ENCODE measurements at places on chromosomes 3 and 15. TPM values are rescaled to one million over a fixed set of nuclear protein-coding genes. Genes with fewer than 3 reads are reported as not detected.

DNA sequence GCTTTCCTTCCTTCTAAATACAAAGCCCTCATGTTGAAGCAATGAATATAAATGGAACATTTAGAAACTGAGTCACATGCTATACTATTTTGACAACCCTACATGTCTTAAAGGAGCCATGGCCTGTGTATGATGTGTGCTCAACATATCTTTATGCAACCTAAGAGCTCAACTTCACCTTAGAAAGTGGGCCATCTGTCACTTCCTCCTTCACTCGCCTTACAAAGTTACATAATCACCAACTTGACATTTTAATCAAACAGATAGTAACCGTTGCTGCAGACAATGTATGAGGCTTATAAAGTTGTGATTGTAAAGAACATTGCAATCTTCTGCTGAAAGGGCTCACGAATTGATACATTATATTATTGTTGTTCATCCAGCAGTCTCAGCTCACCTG lies 163.6 kb downstream of the SERPINI1 start:
- DNase-seq: no peak
- H3K27me3 ChIP-seq: no peaks in the 10 kb centered on the region
- H3K4me1 ChIP-seq: no peaks in the 10 kb centered on the region
- no peaks in the 10 kb centered on the region for H3K36me3 ChIP-seq
- no peak overlapping the region for H3K4me3 ChIP-seq

- peaks cover 39% of the 10 kb centered on the region for H3K4me1 ChIP-seq
- no peak overlapping the region for H3K27ac ChIP-seq
- H3K36me3 ChIP-seq: peaks cover 16% of the 10 kb centered on the region
- DNase-seq: no peak
- no peaks in the 10 kb centered on the region for H3K27me3 ChIP-seq
- no peak overlapping the region for H3K4me3 ChIP-seq
Observed at GRCh38 chr3:184189421-184189820, 3.4 kb downstream of the ABCF3 start.

DNA sequence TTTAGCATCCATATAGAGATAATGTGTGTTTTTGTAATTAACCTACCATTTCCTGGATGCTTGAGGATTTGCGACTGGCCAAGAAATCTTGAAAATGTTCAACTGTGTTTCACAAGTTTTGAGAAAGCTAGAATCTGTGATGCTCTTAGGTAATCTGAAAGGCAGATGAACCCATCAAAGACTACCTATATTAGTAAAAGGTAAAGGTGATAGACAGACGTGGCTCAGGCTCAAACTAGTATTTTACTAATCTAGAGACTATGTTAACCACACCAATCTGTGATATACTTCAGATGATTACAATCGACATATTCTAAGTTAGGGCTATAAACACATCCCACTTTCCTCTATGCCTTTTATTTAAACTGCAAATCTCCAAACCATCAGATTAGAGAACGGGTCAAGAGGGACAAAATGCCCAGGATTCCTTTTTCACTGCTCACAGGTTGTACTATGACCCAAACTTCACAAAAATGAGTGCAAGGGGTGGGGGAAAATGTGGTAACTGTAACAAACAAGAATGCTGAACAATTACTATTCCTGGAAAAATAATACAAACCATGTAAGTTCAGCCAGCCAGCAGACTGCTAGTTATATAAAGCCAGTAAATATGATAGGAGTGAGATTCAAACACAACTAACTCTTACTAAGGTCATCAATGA lies 295.1 kb downstream of the FOXP1 start:
- DNase-seq: no peak
- no peak overlapping the region for H3K4me3 ChIP-seq
- H3K4me1 ChIP-seq: peaks cover 75% of the 10 kb centered on the region
- H3K27me3 ChIP-seq: no peaks in the 10 kb centered on the region

DNA sequence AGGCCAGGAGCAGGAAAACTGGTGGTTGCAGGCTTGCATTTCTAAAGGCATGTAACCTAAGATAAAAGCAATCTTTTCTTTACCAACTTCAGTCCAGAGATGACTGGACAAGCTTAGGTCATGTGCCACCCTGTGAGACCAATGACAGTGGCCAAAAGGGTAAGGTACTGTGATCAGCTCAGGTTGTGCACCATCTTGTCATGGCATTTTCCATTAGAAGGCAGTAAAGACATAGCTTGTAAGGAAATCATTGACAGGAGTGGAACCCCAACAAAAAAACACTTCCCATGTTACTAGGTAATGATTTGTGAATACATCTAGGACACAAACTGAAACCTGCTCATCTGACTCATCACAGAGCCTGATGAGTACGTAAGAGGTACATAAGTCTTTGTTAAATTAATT lies 35.2 kb downstream of the SSR3 start:
- no peaks in the 10 kb centered on the region for H3K36me3 ChIP-seq
- peak; percentile 36 for DNase-seq
- H3K4me3 ChIP-seq: no peak overlapping the region
- peaks cover 25% of the 10 kb centered on the region for H3K4me1 ChIP-seq
- H3K27ac ChIP-seq: no peak overlapping the region

- no peak for DNase-seq
- peak overlapping the region; percentile 74 for H3K4me3 ChIP-seq
- H3K4me1 ChIP-seq: peaks cover 3% of the 10 kb centered on the region
- H3K36me3 ChIP-seq: peaks cover 2% of the 10 kb centered on the region
- peaks cover 48% of the 10 kb centered on the region for H3K27me3 ChIP-seq
- H3K27ac ChIP-seq: no peak overlapping the region
Observed at GRCh38 chr15:57376696-57377477, 582 bp downstream of the CGNL1 start.

DNA sequence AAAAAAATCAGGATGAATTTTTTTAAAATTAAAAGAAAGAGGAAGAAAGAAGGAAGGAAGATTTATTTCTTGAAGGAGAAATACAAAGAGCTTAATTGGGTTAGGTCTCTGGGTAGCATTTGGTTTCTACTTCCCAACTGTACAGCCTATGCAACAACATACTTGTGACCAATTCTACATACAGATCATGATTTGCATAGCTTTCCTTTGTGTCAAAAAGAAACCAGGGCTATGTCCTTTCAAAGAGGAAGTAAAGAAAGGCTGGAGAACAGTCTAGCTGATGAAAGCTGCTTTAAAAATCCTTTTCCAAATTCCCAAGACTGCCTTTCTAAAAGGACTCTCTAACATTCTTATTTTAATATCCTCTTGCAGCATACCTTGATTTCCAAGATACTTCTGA lies 6.1 kb upstream of the HGD start:
- H3K4me3 ChIP-seq: no peak overlapping the region
- DNase-seq: no peak
- no peaks in the 10 kb centered on the region for H3K27me3 ChIP-seq
- peaks cover 2% of the 10 kb centered on the region for H3K36me3 ChIP-seq
- no peak overlapping the region for H3K27ac ChIP-seq
- no peaks in the 10 kb centered on the region for H3K4me1 ChIP-seq

- no peak overlapping the region for H3K27ac ChIP-seq
- H3K4me3 ChIP-seq: no peak overlapping the region
- H3K27me3 ChIP-seq: no peaks in the 10 kb centered on the region
- no peaks in the 10 kb centered on the region for H3K36me3 ChIP-seq
- DNase-seq: no peak
Observed at GRCh38 chr15:39468828-39469227, 112.1 kb upstream of the THBS1 start.

GRCh38 chr3:45191924-45192417 lies 34.1 kb downstream of the TMEM158 start:
- no peak for DNase-seq
- no peak overlapping the region for H3K27ac ChIP-seq
- peaks cover 10% of the 10 kb centered on the region for H3K27me3 ChIP-seq
- H3K4me1 ChIP-seq: peaks cover 19% of the 10 kb centered on the region

GRCh38 chr3:181417748-181418147 lies 294.0 kb upstream of the SOX2 start:
- H3K36me3 ChIP-seq: no peaks in the 10 kb centered on the region
- no peak overlapping the region for H3K27ac ChIP-seq
- no peaks in the 10 kb centered on the region for H3K27me3 ChIP-seq
- H3K4me3 ChIP-seq: no peak overlapping the region
- no peaks in the 10 kb centered on the region for H3K4me1 ChIP-seq

DNA sequence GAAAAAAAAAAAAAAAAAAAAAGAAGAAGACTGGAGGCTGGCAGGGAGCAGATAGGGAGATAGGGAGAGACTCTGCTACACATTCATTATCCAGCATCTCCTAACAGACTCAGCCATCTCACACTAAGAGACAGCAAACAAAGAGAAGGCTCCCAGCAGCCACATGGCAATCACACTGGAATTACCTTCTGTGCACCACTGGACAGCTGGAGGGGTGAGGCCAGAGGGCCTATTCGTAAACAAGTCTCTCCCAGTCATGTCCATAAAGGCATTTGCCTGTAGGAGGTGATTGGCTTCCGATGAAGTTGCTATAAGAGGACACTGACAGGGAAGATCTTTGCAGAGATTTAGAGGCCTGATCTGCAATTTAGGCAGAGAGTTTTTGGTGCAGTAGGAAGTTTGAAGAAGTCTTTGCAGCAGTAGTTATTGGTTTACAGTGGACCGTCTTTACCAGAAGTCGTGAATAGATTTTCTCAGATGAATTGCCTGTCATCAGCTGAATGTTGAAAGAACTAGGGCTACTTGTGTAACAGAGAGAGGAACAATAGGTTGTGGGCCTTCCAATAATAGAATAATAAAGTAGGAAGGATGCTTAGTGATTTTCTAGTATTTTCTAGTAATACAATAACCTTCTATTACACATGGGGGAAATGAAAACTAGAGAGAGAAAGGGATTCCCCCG lies 89.7 kb downstream of the TP63 start:
- no peak for DNase-seq
- no peaks in the 10 kb centered on the region for H3K36me3 ChIP-seq
- no peak overlapping the region for H3K27ac ChIP-seq

GNAT1 gene
- not detected for total RNA-seq

ASB14 gene
- total RNA-seq: not detected

ZNF621 gene
- 35.5 TPM for total RNA-seq

P2RY1 gene
- 2.4 TPM for total RNA-seq

CFAP44 gene
- 5.0 TPM for total RNA-seq

EPM2AIP1 gene
- 12.1 TPM for total RNA-seq

CPN2 gene
- total RNA-seq: not detected

MEF2A gene
- total RNA-seq: 24.1 TPM
